ENCODE measurements at places on chromosomes 16 and 17. TPM values are rescaled to one million over a fixed set of nuclear protein-coding genes. Genes with fewer than 3 reads are reported as not detected.

Gene PRPF8
- 82.6 TPM for total RNA-seq

Gene TVP23A
- 0.12 TPM for total RNA-seq

Gene HBA2
- not detected for total RNA-seq

Gene NT5C
- 108 TPM for total RNA-seq

Gene CFAP119
- 0.60 TPM for total RNA-seq

Gene YBX2
- total RNA-seq: not detected

Gene CEP295NL
- 0.09 TPM for total RNA-seq

Gene MYO15B
- total RNA-seq: 4.8 TPM

Gene CAPNS2
- not detected for total RNA-seq

Gene TXNL4B
- total RNA-seq: 25.8 TPM

Gene LITAFD
- not detected for total RNA-seq

Gene NOD2
- not detected for total RNA-seq

Gene KRTAP4-3
- not detected for total RNA-seq

Gene MYADML2
- total RNA-seq: not detected

Gene MNT
- 7.7 TPM for total RNA-seq

Gene AATK
- 0.35 TPM for total RNA-seq

Gene MAPT
- 2.1 TPM for total RNA-seq

Gene FOXC2
- total RNA-seq: 1.7 TPM

Gene ZNF423
- total RNA-seq: 13.9 TPM

Gene CD300LG
- total RNA-seq: not detected

Gene KRTAP2-3
- not detected for total RNA-seq

Gene GCGR
- not detected for total RNA-seq

Gene TNS4
- total RNA-seq: not detected

Gene GP1BA
- not detected for total RNA-seq

Gene ANKS4B
- not detected for total RNA-seq

Gene CACNG3
- not detected for total RNA-seq
